ENCODE measurements at places on chromosomes 3 and 15.

GRCh38 chr3:139672884-139673283 lies 4.9 kb downstream of the NMNAT3 start:
- DNase-seq: no peak

- no peak for DNase-seq
Observed at GRCh38 chr3:80492162-80492561, 724.4 kb upstream of the ROBO1 start.

DNA sequence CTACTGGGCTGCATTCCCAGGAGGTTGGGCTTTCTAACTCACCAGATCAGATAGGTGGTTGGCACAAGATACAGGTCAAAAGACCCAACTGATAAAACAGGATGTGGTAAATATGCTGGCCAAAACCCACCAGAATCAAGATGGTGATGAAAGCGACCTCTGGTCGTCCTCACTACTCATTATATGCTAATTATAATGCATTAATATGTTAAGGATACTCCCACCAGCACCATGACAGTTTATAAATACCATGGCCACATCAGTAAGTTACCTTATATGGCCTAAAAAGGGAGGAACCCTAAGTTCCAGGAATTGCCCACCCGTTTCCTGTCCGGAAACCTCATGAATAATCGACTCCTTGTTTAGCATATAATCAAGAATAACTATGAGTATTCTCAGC lies 31.6 kb downstream of the CFAP44 start:
- DNase-seq: no peak

GRCh38 chr15:63344731-63345390 lies 36.8 kb downstream of the CA12 start:
- DNase-seq: no peak

GRCh38 chr3:71138410-71138809 lies 445.1 kb downstream of the FOXP1 start:
- DNase-seq: no peak

DNA sequence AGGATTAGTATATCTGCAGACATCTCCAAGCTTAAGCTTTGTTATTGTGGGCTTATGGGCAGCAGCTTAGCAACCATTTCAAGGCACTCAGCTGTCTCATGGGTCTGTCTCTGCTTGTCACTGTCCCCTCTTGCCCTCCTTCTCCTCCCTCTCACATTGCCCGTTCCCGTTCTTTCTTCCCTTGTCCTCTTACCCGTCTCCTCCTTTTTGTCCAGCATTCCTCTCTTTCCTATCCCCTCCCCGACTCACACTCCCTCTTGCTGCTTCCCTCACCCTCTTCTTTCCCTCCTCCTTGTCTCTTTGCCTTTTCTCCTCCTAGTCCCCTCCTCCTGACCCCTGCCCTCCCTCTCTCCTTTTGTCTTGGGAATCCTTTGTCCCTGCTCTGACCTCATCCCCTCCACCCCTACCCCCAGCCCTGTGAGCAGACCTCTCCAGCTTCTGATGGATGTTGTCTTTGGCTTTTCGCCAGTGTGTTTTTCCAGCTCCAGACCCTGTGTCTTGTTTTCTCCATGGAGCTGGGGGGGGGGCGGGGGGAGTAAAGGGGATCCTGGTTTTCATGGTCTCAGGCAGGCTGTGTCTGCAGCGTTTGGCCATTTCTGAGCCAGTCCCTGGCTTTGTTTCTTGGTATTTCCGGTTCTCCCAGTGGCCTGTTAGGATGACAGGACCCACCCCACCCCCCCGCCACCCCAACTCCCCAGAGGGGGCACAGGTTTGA lies 47.9 kb upstream of the TRAK1 start:
- DNase-seq: no peak

DNA sequence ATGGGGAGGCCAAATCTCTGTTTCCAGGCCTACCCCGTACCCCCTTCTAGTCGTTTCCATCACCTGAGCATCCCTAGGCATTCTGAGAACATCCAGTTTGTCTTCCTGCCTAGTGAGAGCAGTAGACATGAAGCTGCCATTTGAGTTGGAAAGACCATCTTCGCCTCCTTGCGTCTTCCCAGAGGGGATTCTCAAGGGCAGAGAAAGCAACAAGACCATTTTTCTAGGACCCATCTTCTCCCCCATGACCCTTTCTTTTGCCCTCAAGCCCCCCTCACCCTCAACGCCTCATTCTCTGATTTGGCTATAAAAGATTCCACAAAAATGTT lies 148.7 kb upstream of the BHLHE40 start:
- DNase-seq: no peak

DNA sequence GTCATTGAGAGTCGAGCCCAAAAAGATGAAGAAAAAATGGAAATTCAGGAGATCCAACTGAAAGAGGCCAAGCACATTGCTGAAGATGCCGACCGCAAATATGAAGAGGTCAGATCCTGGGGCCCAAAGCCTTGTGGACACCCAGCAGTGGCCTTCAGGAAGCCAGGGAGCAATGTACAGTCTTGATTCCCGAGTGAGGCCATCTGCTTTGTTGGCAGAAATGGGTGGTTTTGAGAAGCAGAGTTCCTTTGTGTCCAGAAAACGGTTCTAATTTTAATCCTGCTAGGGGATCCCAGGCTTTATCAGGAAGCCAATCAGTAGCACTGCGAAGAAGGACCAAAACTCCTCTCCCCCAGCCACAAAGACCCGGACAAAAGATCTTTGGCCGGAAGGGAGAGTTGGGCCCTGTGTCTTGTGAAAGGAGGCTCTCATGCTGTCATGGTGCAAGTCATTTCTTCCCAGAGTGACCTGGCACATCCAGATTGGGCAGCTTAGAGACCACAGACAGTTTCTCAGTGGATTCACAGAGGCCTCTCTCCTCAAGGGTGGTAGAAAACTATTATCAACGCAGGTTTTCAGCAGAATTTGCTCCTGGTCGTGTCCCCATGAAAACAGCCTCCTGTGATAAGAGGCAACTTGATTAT lies 17.1 kb downstream of the TPM1 start:
- no peak for DNase-seq

DNA sequence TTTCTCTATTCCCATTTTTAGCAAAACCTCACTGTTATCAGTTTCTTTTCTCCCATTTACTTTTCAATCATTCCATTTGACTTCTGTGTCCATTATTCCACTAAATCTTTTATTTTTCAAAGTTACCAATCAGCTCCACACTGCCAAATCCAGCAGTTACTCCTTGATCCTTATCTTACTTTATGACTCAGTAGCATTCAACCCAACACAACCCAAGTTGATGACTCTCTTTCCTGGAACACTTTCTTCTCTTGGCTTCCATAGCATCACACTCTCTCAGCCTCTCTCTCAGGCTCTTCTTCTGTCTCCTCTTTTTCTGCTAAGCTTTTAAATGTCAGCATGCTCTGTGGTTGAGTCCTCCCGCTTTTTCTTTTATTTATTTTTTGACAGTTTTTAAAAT lies 36.3 kb downstream of the RASGRP1 start:
- DNase-seq: no peak

DNA sequence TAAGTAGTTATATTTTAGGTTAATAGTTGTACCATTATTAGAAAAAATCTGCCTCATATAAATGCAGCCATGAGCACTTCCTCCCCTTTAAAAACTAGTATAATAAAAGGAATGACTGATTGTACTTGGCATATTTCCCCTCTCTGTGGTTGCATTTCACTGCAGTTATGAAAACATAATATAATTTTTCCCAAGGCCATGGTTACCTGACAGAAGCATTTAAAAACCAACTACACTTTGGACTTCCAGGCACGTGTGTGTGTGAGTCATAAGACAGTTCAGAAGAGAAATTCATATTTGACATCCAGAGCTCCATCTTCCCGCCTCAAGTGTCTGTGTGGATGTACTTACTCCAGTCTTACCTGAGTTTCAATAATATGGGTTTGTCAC lies 828.2 kb upstream of the CFAP20DC start:
- DNase-seq: no peak

- no peak for DNase-seq
Observed at GRCh38 chr3:19866751-19867347, 67.2 kb downstream of the EFHB start.

- no peak for DNase-seq
Observed at GRCh38 chr15:52008359-52008697, 10.7 kb upstream of the MAPK6 start.

DNA sequence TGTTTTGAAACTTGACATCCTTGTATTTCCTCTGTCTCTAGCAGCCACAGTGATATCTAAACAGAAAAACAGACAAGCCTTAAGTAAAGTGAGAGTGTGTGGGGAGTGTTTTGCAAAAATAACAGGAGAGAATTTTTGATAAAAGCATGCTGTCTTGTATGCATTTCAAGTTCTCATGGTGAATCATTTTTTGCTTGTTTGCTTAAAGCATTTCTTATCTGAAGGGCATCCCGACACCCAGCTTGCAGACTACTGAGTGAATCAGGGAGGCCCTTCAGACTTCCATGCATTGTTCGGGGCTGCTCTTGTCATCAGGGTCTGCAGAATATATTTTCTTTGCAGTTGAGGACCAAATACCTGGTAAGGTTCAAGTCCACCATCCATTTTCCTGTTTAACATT lies 8.5 kb downstream of the CGNL1 start:
- no peak for DNase-seq

DNA sequence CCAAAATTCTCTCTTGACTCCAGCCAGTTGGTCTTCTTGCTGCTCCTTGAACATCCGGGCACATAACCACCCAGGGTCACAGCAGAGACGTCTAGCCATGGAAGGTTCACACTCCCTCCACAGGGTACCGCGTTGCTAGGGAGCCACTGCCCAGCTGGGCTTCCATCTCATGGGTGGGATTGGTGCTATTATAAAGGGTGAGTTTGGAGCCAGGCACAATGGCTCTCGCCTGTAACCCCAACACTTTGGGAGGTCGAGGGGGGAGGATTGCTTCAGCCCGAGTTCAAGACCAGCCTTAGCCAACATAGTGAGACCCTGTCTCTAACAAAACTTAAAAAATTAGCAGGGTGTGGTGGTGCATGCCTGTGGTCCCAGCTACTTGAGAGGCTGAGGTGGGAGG lies 17.5 kb upstream of the SKOR1 start:
- DNase-seq: no peak

DNA sequence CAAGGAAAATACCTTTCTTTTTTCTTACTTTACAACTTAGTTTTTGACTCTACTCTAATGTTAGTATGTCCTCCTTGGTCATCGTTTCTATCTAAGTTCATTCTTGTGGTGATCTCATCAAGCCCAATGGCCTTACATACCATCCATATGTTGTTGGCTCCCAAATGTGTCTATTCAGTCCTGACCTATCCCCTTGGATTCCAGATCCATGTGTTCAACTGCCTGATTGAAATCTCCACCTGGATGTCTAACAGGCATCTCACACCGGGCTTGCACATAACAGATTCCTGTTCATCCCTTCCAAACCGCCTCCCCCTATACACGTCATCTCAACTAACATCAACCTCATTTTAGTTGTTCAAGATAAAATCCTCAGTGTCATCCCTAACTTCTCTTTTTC lies 382.6 kb downstream of the SOX2 start:
- DNase-seq: no peak

GRCh38 chr3:14491396-14492190 lies 48.5 kb downstream of the GRIP2 start:
- DNase-seq: no peak

- DNase-seq: no peak
Observed at GRCh38 chr3:71305231-71306206, 278.0 kb downstream of the FOXP1 start.

- DNase-seq: no peak
Observed at GRCh38 chr15:50702762-50703334, 16.3 kb upstream of the TRPM7 start.

DNA sequence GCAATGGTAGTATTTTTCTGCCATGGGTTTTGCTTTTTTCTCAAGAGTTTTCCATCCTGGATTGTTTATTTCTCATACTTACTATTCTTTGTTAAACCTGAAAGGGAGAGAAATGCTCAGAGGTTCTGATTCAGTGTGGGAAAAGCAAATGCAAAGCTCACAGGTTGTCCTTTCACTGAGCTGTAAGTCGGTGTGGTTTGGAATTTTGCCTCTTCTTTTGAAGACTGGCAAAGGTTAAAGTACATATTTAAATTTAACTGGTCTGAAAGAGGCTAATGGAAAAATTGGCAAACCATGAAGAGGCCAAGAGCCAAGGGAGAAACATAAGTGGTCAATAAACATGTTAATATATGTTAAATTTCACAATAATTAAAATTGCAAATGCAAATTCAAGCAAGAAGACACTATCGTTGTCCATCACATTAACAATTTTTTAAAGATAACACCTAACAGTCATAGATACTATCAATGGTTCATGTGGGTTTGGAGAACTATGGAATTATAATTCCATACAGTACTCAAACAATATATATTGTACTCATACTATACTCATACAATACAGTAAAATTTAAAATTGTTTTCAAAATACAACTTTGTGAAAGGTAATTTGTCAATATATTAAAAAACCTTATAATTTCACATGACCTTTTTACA lies 246.8 kb upstream of the STT3B start:
- DNase-seq: no peak

DNA sequence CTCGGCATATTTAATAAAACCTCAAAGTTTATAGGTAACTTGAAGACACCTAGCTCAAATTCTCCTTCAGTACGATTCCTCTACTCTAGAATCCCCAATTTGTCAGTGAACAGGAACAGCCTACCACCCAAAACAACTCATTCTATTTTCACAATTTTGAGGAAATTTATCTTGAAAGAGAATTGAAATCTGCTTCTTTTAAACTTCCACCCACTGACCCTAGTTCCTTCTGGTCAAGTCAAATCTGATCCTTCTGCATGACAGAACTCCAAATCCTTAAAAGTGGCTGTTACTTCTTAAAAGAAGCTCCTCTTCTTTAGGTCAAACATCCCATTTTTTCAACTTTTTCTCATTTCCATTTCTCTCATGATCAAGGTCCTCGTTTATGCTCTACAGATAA lies 4.4 kb downstream of the GABPB1 start:
- no peak for DNase-seq

GRCh38 chr3:145519398-145520047 lies 641.5 kb downstream of the PLOD2 start:
- DNase-seq: no peak

DNA sequence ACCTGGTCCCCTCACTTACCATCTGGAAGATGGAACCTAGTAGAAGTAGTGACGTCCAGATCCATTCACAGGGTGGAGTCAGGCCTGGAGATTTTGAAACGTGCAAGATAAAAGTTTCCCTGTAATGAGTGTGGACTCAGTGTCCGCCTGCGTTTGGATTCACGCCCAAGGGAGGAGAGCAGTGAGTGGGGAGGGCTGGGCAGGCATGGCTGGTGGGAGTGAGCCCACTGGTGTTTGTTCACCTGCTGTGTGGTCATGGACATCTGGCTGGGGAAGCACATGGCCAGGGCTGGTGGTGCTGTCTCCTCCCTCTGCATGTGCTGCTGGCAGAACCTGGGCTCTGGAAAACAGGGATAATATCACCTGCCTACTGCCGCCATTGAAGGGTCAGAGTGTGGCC lies 37.0 kb downstream of the RLBP1 start:
- DNase-seq: no peak

GRCh38 chr3:188306435-188307005 lies 152.6 kb downstream of the LPP start:
- DNase-seq: no peak

GRCh38 chr3:71168880-71169411 lies 414.6 kb downstream of the FOXP1 start:
- no peak for DNase-seq
